ENCODE measurements at places on chromosomes 7 and 10. TPM values are rescaled to one million over a fixed set of nuclear protein-coding genes. Genes with fewer than 3 reads are reported as not detected.
A peak's percentile ranks its signal among the peaks of the same experiment; 100 is the strongest.

DNA sequence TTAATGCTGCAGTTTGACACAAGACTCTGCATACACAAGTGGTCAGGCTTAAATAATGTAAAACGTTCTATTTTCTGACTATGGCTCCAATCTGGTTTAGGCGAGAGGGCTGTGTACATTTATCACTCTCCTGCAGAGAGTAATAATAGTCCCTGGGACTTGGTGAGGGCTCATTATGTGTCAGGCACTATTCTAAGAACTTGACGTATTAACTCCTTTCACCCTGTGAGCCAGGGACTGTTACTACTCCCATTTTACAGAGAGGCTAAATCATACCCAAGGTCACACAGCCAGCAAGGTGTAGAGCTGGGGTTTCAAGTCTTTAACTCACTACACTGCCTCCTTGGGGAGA, 187.2 kb upstream of the LYZL2 start:
- DNase-seq: no peak

DNA sequence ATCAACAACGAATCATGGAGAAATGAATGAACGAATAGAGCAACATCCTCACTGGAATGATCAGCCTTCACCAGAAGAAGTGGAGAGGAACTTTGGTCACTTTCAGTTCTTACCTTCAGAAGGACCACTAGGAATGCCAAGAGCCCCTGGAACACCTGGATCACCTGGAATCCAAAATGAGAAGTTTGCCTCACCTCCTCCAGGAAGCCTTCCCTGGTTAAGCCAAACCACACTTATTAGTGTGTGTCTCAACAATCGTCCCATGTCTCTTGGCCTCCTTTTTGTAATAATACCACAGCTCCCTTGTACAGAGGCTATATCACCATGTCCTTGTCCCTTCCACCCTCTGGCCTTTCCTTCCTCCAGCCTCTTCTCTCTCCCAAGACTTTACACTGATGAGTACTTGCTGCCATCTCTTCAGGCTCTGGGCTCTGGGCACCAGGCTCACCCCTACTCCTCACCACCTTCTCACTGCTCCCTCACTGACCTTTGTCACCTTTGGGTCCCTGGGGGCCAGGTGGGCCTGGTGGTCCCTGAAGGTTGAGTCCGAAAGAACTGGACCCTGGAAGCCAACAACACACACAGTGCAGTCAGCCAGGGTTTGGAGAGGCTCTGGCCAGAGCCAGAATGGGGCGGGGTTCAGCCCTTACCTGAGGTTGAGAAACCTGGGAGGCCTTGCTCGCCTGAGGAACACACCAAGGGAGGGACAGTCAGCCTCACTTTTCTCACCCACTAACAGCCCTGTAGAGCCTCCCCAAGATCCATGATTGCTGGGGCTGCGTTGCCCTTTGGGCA, 46.5 kb downstream of the COL17A1 start:
- no peak for DNase-seq

GRCh38 chr10:107141524-107142061, 22.9 kb downstream of the SORCS1 start:
- no peak for DNase-seq

- no peak for DNase-seq
Measured at GRCh38 chr7:50660040-50660829, 95.0 kb upstream of the DDC start.

DNA sequence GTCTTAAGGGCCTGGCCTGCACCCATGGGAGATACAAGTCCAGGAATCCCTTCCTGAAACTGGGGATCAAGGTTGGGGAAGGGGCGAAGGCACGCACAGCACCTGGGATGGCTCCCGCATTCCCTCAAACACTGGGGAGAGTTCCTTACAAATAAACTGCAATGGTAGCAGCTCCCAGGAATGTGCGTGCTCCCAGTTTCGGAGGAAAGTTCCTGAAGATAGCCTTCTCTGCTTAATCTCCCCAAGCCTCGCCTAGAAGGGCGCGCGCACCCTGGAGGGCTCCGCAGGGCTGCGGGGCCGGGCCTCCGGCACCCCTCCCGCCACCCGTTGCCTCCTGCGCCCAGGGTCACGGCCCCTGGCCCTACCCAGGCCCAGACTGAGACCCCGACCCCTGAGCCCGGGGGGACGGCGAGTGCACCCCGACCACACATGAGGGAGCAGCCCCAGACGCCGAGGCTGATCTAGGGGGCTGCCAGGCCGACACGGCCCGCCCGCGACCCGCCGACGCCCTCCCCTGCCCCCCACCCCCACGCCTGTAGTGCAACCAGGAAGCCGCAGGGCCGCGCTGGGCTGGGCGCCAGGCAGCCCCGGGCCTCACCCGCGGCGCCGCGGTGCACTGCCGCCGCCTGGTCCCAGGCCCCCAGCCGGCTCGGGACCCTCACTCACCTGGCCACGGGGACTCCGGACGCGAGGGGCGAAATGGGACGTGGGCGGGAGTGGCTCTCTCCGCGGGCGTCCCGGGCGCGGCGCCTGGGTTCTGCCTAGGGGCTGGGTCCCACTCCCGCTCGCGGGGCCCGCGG, 460 bp downstream of the ANXA11 start:
- DNase-seq: peak; percentile 39

GRCh38 chr7:121410829-121411596, 14.9 kb upstream of the FAM3C start:
- DNase-seq: no peak

DNA sequence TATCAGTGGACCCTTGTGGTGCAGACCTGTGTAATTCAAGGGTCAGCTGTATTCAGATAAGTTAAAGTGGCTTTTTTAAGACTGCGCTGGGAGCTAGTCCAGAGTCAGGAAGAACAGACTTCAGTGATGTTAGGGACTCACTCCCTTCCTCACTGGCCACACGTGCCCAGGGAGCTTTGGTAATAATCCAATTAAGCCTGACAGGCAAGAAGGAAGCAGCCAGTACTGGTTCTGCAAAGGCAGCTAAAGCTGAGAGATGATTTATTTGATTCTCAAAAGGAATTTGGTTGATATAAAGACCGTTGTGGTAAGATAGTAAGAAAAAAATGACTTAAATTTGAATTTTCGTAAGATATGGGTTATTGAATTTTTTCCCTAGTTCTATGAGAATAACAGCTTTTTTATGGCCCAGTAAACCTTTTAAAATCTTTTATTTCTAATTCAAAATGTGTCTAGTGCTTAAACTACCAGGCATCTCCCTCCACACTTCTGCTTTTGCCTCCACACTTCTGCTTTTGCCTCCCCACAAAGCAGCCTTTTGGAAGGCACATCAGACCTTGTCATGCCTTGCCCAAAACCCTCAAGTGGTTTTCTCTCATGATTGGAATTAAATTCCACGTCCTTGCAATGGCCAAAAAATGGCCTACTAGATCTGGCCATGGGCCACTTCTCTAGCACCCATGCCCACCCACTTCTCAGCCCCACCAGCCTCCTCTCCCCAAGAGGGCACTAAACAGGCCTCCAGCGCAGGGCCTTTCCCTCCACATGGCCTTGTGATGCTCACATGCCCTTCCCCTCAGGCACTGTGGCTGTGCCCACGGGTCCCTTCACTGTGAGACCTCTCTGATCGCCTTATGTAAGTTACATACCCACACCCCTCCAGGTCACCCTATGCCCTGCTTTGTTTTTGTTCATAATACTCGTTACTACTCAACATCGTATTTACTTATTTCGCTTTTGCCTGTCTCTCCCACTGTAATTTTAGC, 92.5 kb downstream of the POU6F2 start:
- no peak for DNase-seq

Gene PNLIPRP2
- not detected for total RNA-seq

Gene ACHE
- total RNA-seq: 0.25 TPM

Gene ARMC10
- 14.6 TPM for total RNA-seq

Gene KLF14
- total RNA-seq: not detected

Gene CYP26C1
- total RNA-seq: 0.18 TPM

Gene MYO1G
- 245 TPM for total RNA-seq

Gene CLRN3
- not detected for total RNA-seq
